Kidney epithelial cell (primary cell): ENCODE measurements at places on chromosomes 6 and 20.

DNA sequence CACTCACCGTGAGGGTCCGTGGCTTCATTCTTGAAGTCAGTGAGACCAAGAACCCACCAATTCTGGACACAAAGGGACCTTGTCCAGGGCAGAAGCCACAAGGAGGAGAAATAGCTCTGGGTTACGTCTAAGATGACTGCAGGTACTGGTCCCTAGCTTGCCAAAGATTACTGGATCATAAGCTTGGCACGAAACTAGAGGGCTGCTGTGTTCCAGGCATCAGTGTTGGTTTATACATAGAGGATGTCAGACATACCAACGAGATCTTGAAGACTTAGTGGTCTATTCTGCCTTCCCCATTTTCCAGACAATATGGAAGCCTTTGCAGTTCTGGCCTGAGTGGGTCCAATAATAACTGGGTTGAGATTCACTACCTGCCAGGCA lies 175.7 kb downstream of the TBX18 start:
- DNase-seq = no peak

DNA sequence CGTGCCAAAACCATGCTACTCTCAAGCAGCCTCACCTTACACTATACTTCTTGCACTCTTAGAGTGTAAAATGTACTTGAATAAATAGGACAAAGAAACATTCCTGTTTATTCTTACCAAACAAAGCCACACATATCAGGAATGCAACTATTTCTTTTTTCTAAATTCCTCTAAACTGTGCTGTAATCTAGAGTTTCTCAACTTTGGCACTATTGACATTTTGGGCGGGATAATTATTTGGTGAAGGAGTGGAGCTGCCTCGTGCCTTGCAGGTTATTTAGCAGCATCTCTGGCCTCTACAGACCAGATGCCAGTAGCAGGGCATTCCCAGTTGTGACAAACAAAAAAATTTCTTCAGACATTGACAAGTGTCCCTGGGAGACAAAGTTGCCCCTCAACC lies 86.9 kb downstream of the PHACTR1 start:
- no peak for DNase-seq

GRCh38 chr20:20694591-20694990 lies 17.9 kb downstream of the RALGAPA2 start:
- no peak for DNase-seq

GRCh38 chr6:97841763-97842162 lies 558.7 kb upstream of the MMS22L start:
- no peak for DNase-seq

- DNase-seq = no peak
Measured at GRCh38 chr6:163635315-163635714, 220.8 kb downstream of the QKI start.

DNA sequence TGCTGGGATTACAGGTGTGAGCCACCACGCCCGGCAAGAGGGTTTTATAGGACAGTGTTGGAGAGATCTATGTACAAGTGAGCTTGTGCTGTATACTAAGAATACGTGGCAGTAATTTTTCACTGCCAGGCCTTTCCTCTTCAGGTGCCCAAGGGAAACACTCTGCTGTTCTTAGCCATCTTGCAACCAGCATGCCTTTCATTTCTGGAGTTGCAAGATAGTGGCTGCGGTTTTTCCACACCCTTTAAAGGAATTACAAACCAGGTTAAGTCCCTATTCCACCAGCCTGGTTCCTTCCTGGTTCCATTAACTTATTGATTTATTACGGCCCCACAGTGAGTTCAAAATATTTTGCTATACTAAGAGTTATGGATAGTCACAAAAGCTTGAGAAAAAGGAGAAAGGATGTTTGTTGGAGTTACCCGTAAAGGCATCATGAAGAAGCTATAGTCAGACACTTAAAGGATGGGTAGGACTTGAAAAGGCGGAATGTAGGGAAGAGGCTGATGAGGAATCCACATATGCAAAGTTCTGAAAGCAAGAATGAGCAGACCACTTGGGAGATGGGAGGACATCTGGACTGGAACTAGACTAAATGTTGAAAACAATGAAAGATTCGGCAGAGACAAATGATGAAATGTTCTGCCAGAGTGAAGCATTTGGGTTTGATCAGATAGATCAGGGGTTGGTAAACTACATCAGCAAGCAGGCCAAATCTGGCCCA lies 61.4 kb upstream of the ASIP start:
- no peak for DNase-seq

DNA sequence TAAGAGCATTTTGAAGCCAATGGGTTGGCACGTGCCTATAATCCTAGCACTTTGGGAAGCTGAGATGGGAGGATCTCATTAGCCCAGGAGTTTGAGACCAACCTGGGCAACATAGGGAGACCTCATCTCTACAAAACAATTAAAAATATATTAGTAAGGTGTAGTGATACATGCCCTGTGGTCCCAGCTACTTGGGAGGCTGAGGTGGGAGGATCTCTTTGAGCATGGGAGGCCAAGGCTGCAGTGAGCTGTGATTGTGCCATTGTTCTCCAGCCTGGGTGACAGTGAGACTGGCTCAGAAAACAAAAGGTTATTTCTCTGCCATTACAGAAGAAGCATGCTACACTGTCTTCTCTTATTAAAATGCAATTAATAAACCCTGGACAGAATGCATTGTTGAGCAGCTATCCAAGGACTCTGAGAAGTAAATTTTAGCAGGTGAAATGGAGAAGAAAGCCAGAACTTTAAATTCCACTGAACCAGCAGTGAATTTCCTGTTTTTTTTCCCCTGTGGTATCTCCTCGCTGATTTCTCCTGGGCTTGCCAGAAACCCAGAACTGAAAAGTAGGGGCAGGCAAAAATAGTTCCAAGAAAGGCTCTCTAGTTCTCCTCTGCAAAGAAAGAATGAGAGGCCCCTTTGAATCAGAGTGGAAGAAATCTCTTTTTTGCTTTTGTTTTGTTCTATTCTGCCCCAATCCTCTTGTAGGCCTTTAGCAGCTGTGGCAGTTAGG lies 8.4 kb downstream of the AMD1 start:
- DNase-seq = no peak

GRCh38 chr20:4805663-4806449 lies 84.1 kb downstream of the PRND start:
- no peak for DNase-seq

DNA sequence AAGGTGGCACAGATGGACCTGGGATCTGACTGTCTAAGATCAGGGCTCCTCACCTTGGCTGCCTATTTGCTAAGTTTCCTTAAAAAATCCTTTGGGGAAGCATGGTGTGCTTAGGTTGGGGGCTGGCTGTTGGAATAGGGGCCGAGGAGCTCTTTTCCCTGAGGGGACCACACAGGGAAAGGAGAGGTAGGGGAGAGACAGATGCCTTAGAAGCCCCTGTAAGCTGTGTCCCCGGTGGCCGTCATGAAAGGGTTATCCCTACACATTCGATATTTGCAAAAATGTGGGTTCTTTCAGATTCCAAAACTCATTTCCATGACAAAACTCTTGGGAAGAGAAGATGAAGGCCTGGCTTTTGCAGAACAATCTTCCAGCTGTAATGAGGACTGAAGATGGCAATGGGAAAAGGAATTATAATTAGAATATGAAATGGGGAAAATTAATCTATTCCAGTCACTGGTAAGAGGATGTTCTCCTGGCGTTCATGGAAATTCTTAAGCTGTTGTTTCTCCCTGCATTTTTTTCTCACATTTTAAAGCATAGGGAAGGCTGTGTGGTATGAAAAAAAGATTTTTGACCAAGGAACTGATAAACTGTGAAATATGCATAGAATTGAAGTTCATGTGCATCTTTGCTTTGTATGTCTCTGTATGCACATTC lies 53.8 kb downstream of the TOX2 start:
- DNase-seq = no peak

DNA sequence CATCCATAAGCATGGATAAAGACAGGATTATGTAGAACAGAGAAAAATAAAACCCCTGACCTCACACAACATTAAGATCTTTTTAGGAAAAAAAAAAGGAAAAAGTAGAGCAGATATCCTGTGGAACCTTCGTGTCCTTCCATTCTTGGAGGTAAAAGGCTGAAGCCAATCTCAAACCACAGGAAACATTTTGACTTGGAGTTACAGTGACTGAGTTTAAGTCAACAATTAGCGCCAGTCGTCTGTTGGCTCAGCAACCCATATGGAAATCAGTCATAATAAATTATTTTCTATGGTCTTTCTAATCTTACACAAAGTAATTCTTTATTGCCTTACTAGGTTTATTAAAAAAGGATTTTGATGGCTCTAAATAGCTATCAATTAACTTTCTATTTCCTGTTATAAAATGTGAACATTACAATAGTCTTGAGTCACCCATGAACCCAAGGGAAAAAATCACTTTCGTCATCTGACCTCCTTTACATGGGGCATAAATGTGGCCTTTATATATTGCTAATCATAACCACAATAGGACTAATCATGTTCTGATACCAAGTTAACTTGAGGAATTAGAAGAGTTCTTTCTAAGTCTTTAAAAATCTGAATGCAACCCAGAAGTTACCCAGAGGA lies 592.9 kb downstream of the TFAP2B start:
- no peak for DNase-seq

DNA sequence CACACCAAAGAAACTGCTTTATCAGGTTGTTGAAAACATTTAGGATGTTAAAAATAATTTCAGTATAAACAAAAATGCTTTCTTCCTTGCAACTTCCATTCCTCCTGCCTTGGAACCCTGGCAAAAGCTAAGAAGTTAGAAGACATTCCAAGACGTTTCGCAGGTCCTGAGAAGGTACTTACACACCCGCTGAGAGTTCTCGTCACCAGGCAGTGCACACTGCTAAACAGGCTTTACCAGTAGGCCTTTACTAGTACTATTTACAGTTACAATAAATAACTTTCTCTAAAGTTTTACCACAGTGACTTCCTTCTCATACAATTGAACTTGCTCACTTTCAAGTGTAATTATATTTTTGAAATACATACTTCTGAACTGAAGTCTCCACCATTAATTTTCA lies 81.4 kb upstream of the RPS6KA2 start:
- no peak for DNase-seq

GRCh38 chr6:138515657-138516248 lies 16.5 kb upstream of the NHSL1 start:
- no peak for DNase-seq

GRCh38 chr6:134416418-134417154 lies 98.7 kb upstream of the SGK1 start:
- no peak for DNase-seq

- DNase-seq = no peak
Measured at GRCh38 chr6:135458051-135458450, 39.5 kb downstream of the AHI1 start.

GRCh38 chr20:5592823-5593739 lies 157.1 kb upstream of the SHLD1 start:
- no peak for DNase-seq

DNA sequence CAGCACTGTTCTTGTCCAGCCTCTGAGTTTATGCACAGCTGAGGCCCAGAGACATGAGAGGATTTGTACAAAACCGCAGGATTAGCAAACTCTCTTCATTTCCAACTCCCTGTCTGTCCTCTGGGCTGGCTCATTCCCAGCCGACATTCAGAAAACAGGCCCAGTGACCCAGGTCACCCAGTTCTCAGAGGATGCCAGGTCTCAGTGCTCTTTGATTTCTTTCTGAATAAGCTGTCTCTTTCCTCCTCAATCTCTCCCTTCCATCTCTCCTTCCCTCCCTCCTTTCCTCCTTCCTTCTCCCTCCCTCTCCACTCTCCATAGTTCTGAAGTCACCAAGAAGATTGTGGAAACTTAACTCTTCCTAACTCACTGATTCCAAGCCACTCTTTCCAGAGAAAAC lies 372.7 kb upstream of the SULF2 start:
- no peak for DNase-seq

- DNase-seq = no peak
Measured at GRCh38 chr20:4065391-4065844, 50.1 kb upstream of the RNF24 start.

GRCh38 chr20:41501376-41501775 lies 116.8 kb downstream of the CHD6 start:
- no peak for DNase-seq

DNA sequence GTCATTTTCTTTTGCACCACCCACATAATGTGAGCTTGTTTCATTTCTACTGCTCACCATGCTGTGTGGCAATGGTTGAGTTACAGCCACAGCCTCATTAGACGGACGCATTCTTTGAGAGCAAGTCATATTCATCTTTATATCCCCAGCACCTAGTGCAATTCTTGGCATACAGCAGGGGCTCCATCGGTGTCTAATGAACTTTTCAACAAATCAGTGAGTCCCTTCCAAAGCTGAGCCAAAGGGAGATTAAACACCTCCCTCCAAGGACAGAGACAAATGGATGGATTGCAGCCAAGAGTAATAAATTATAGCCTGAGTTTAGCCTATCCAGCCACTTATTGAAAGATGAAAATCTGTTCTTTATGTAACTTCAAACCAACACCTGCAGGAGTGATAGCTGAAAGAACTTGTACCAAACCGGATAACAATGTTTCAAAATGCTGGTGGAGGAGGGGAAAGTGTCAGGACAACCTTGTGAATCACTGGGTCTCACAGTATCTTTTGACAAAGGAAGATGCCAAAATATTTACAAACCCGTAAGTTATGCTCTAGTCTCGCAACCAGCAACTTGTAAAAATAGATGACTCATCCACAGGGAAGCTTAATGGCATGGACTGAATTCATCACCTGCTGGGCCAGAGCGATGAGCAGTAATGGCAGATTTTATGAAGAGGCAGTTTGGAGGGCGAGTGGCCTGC lies 139.0 kb downstream of the PXDC1 start:
- DNase-seq = peak; percentile 57

GRCh38 chr6:33724102-33725023 lies 12.9 kb upstream of the UQCC2 start:
- DNase-seq = no peak
